Spleen (tissue), 13 donors: ENCODE measurements at places on chromosomes 2 and 18. TPM values are rescaled to one million over a fixed set of nuclear protein-coding genes. Genes with fewer than 3 reads are reported as not detected.

- H3K4me1 ChIP-seq, result peaks cover 28% of the 10 kb centered on the region
- H3K4me3 ChIP-seq, result no peak overlapping the region
- H3K36me3 ChIP-seq, result no peaks in the 10 kb centered on the region
Observed at GRCh38 chr2:9803023-9803805, 40.1 kb upstream of the TAF1B start.

- no peak for DNase-seq
- H3K4me3 ChIP-seq, result no peak overlapping the region
- H3K27me3 ChIP-seq, result no peaks in the 10 kb centered on the region
- no peaks in the 10 kb centered on the region for H3K36me3 ChIP-seq
- no peak overlapping the region for H3K27ac ChIP-seq
Observed at GRCh38 chr18:45755934-45756333, 32.0 kb downstream of the SLC14A1 start.

DNA sequence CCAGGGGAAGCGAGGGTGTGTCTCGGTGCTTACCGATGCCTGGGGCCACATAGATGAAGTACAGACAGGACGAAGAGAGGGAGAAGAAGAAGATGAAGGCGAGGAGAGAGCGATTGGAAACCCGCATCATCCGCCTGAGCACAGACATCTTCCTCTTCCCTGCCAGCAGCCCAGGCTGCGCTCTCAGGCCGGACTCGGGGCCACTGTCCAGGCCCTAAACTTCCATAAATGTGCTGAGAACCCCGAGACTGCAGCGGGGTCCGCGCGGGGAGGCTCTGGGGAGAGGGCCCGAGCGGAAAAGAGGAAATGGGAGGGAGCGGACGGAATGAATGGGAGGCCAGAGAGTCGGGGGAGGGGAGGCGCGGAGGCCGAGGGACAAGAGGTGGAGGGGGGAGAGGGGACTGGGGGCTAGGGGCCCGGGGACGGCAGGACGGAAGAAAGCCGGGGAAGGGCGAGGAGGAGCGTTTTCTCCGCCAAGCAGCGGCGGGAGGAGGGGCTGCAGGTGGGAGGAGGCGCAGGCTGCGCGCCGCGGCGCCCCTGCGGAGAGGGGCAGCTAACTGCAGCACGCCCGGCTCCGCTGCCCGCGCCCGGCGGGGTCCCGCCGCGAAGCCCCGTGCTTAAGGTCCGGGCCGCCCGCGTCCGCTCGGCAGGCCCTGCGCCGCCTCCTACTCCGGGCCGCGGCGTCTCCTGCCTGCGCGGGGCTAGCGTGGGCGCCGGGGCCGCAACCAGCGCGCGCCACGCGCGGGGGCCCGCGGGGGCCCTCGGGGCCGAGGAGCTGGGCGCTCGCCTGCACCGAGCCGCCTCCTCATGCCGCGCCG lies at the start of gene B4GALT6:
TSS of gene B4GALT6 (minus strand) at position 303 of the 818 bp plus-strand sequence. CDS start at position 148, 155 bp downstream.
- no peaks in the 10 kb centered on the region for H3K36me3 ChIP-seq
- H3K27me3 ChIP-seq, result peaks cover 8% of the 10 kb centered on the region
- H3K4me1 ChIP-seq, result peaks cover 9% of the 10 kb centered on the region
- peak within 1 kb of the TSS; percentile 73 for H3K4me3 ChIP-seq
- peak; percentile 82 for DNase-seq

- no peak overlapping the region for H3K4me3 ChIP-seq
- no peaks in the 10 kb centered on the region for H3K36me3 ChIP-seq
- no peaks in the 10 kb centered on the region for H3K27me3 ChIP-seq
- no peak for DNase-seq
- H3K27ac ChIP-seq, result no peak overlapping the region
Observed at GRCh38 chr2:134640494-134640893, 78.3 kb downstream of the TMEM163 start.

- H3K4me3 ChIP-seq, result no peak overlapping the region
- no peaks in the 10 kb centered on the region for H3K4me1 ChIP-seq
- DNase-seq, result peak; percentile 56
- H3K36me3 ChIP-seq, result peaks cover 58% of the 10 kb centered on the region
- H3K27me3 ChIP-seq, result no peaks in the 10 kb centered on the region
Observed at GRCh38 chr2:24842081-24843050, 49.1 kb downstream of the CENPO start.

DNA sequence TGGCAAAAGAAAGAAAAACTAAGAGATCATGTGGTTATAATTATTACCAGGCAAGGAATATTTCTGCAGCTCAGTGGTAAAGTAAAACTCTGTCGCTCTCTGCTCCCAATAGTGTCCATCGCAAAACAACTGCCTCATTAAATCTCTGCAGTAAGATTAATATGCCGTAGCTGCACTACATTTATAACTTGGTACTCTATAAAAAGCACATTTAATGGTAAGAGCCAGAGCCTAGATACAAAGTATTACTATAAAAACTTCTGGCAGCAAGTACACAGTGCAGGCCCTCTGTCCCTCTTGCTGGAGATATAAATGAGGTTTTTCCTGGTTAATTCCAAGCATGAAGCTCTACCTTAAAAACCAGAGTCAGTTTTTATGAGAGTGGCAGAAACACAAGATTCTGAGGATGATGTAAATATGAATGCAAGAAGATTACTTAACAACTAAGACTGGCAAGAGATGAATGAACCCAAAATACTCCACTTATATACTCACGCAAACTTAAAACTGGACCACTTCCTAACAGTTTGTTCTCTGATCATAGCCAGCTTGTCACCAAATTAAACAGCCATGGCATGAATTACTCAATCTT lies 25.5 kb downstream of the ZNF521 start:
- no peak overlapping the region for H3K27ac ChIP-seq
- H3K27me3 ChIP-seq, result no peaks in the 10 kb centered on the region
- no peak overlapping the region for H3K4me3 ChIP-seq
- H3K36me3 ChIP-seq, result no peaks in the 10 kb centered on the region
- peaks cover 3% of the 10 kb centered on the region for H3K4me1 ChIP-seq
- DNase-seq, result no peak

DNA sequence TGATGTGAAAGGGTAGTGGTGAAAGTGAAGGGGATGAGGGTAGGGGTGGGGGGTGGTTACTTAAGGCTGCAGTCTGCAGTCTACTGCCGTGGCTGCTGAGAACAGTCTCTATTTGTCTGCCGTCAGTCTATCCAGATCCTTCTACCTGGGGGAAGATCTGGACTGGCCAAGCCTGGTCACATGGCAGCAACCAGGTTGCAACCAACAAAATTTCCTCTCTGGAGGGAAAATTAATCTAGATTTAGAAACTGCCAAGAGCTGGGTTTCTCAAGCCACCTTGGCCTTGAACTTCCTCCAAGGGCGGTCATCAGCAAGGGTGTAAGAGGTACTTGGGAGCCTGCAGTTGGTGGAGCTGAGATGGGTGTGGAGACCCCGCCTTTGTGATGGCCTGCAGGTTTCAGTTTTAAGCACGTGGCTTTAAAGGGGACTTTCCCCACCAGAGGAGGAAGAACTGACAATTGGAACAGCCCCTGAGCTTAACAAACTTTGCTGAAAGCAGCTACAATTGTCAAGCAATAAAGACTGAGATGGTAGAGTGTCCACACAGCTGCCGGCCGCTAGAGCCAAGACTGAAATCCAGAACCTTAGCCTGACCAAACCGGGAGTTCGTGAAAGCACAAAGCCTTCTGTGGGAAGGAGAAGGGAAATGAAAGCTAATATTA lies 31.4 kb upstream of the KCMF1 start:
- H3K4me1 ChIP-seq, result peaks cover 45% of the 10 kb centered on the region
- no peaks in the 10 kb centered on the region for H3K36me3 ChIP-seq
- no peaks in the 10 kb centered on the region for H3K27me3 ChIP-seq
- no peak overlapping the region for H3K4me3 ChIP-seq

- peak overlapping the region; percentile 49 for H3K27ac ChIP-seq
- no peaks in the 10 kb centered on the region for H3K27me3 ChIP-seq
- H3K4me1 ChIP-seq, result peaks cover 59% of the 10 kb centered on the region
- H3K4me3 ChIP-seq, result no peak overlapping the region
Observed at GRCh38 chr2:208319391-208319790, 53.3 kb downstream of the PIKFYVE start.

DNA sequence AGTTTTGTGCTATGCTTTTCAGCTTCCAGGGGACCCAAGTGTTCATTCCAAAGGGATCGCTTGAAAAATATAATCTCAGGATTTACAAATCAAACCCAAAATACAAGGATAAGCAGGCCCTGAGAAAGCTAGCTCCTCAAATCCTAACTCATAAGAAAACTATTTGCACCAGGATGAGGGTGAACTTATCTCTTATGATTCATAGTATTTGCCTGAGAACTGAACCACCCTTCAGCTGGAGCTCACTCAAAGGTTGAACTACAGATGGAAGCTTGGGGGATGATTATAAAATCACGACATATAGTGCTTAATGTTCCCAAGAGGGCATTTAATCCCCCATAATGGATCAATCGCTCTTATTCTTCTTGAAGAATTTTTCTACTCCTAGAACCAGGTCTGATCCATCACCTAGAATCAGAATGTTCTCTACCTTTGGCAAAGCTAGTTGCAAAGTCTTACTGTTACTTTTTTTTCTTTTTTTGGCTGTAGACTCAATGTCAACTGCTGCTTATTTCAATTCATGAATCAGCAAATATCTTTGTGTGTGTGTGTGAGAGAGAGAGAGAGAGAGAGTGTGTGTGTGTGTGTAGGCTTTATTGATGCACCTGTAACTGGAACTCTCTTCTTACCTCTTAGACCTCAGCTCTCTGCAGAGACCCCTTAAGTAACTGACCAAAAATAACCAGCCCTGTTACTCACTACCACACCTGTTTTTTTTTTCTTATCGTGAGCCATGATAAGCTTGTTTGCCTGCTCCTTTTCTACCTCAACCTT lies 44.8 kb downstream of the ARL4C start:
- no peaks in the 10 kb centered on the region for H3K36me3 ChIP-seq
- no peaks in the 10 kb centered on the region for H3K27me3 ChIP-seq
- DNase-seq, result no peak
- no peak overlapping the region for H3K4me3 ChIP-seq
- H3K4me1 ChIP-seq, result peaks cover 42% of the 10 kb centered on the region

DNA sequence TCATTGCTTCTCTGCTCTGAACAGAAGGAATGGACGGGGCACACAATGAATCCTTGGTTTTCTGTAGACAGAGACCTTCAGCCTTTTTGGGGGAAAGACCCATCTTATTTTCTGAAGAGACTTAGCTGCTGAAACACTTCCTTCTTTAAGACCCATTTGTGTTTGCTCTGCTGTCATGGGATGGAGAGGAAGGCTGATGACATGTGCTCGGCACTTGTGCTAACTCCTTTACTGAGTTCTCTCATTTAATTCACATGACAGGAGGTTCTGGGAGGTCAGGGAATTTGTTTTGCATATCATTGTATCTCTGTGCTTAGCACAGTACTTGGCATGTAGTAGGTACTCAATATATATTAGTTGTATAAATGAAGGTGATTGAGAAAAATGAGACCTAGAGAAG lies 39.0 kb downstream of the OXER1 start:
- DNase-seq, result no peak
- no peak overlapping the region for H3K4me3 ChIP-seq
- no peaks in the 10 kb centered on the region for H3K36me3 ChIP-seq
- no peaks in the 10 kb centered on the region for H3K27me3 ChIP-seq

GRCh38 chr18:6120820-6121279 lies 225.5 kb upstream of the TMEM200C start:
- no peak overlapping the region for H3K27ac ChIP-seq
- no peak overlapping the region for H3K4me3 ChIP-seq
- no peaks in the 10 kb centered on the region for H3K36me3 ChIP-seq

GRCh38 chr2:8203364-8203763 lies 478.5 kb upstream of the ID2 start:
- no peak overlapping the region for H3K4me3 ChIP-seq
- no peaks in the 10 kb centered on the region for H3K4me1 ChIP-seq
- no peak for DNase-seq
- H3K36me3 ChIP-seq, result no peaks in the 10 kb centered on the region
- no peaks in the 10 kb centered on the region for H3K27me3 ChIP-seq
- H3K27ac ChIP-seq, result no peak overlapping the region

DNA sequence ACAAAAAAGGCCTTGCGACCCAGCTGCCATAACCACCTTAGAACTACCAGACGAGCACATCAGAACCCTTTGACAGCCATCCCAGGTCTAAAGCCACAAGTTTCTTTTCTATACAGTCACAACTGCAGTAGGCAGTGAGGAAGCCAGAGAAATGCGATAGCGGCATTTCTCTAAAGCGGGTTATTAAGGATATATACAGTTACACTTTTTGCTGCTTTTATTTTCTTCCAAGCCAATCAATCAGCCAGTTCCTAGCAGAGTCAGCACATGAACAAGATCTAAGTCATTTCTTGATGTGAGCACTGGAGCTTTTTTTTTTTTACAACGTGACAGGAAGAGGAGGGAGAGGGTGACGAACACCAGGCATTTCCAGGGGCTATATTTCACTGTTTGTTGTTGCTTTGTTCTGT lies 48.8 kb downstream of the FEZ2 start:
- H3K36me3 ChIP-seq, result peaks cover 67% of the 10 kb centered on the region
- no peaks in the 10 kb centered on the region for H3K27me3 ChIP-seq
- H3K4me3 ChIP-seq, result no peak overlapping the region
- peaks cover 18% of the 10 kb centered on the region for H3K4me1 ChIP-seq

DNA sequence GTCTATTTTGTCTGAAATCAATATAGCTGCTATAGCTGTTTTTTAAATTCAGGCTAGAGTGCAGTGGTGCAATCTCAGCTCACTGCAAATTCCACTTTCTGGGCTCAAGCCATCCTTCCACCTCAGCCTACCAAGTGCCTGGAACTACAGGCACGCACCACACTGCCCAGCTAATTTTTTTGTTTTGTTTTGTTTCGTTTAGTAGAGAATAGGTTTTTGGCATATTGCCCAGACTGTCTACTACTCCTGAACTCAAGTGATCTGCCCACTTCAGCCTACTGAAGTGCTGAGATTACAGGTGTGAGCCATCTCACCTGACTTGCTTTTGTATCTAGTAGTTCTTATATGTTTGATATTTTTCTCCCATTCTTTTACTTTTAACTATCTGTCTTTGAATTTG lies 259.7 kb downstream of the CDH19 start:
- H3K36me3 ChIP-seq, result no peaks in the 10 kb centered on the region
- H3K27ac ChIP-seq, result no peak overlapping the region
- DNase-seq, result no peak
- H3K4me1 ChIP-seq, result no peaks in the 10 kb centered on the region

- no peaks in the 10 kb centered on the region for H3K36me3 ChIP-seq
- H3K4me3 ChIP-seq, result no peak overlapping the region
- no peak overlapping the region for H3K27ac ChIP-seq
- H3K4me1 ChIP-seq, result peaks cover 18% of the 10 kb centered on the region
- DNase-seq, result no peak
Observed at GRCh38 chr2:3778851-3779495, 75.6 kb downstream of the DCDC2C start.

DNA sequence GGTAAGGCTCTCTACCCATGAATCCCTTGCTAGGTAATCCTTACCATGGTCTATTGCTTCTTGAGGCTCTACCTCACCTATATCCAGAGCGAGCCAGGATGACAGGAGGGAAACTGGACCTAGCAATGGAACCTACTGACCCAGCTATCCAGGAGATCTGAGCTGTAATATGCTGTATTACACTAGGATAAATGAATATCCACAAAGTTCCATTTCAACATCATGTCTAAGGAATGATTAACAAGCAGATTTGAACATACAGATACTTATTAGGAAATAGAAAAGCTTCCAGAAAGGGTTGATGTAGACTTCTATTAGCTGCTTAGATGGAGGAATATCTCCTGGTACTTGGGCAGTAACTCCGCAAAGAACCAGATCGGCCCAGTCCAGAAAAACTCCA lies 110.1 kb downstream of the BAZ2B start:
- H3K36me3 ChIP-seq, result no peaks in the 10 kb centered on the region
- H3K4me3 ChIP-seq, result no peak overlapping the region
- no peaks in the 10 kb centered on the region for H3K27me3 ChIP-seq
- DNase-seq, result no peak
- H3K4me1 ChIP-seq, result peaks cover 4% of the 10 kb centered on the region
- no peak overlapping the region for H3K27ac ChIP-seq

GALR1 gene
- total RNA-seq, result not detected

KCNIP3 gene
- total RNA-seq, result 4.9 TPM

PAX8 gene
- total RNA-seq, result 1.2 TPM

LIMS2 gene
- total RNA-seq, result 168 TPM

PUM2 gene
- total RNA-seq, result 122 TPM

CASP8 gene
- 89.0 TPM for total RNA-seq

GRB14 gene
- 2.7 TPM for total RNA-seq
